Stimulated activated CD4-positive, alpha-beta T cell treated with anti-CD3 and anti-CD28 coated beads, Interleukin-15, amount 100 ng/mL, for 1 hour (primary cell): ENCODE measurements at places on chromosomes 12 and 14.

GRCh38 chr14:88765130-88765529 is 27.6 kb downstream of the EML5 start:
- DNase-seq, result no peak

GRCh38 chr14:72906879-72907278 is 13.0 kb upstream of the DPF3 start:
- DNase-seq, result no peak

- no peak for DNase-seq
Observed at GRCh38 chr14:23828001-23828400, 125.6 kb upstream of the DHRS4 start.

GRCh38 chr14:101535232-101535631 is 26.1 kb upstream of the DIO3 start:
- no peak for DNase-seq

DNA sequence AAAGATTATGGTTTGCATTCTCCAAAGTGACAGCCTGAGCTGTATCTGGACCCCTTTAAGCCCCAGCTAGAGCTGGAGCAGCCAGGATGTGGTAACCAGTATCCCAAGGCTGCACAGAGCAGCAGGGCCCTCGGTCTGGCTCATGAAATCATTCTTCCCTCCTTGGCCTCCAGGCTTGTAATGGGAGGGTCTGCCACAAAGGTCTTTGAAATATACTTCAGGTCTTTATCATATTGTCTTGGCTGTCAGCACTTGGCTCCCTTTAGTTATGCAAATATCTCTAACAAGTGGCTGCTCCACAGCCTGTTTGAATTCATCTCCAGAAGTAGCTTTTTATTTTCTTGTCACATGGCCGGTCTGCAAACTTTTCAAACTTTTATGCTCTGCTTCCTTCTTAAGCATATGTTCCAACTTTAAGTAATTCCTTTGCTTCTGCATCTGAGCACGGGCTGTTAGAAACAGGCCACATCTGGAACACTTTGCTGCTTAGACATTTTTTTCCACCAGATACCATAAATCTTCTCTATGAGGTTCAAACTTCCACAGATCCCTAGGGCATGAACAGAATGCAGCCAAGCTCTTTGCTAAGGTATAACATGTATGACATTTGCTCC is 663.4 kb upstream of the MIS18BP1 start:
- no peak for DNase-seq

DNA sequence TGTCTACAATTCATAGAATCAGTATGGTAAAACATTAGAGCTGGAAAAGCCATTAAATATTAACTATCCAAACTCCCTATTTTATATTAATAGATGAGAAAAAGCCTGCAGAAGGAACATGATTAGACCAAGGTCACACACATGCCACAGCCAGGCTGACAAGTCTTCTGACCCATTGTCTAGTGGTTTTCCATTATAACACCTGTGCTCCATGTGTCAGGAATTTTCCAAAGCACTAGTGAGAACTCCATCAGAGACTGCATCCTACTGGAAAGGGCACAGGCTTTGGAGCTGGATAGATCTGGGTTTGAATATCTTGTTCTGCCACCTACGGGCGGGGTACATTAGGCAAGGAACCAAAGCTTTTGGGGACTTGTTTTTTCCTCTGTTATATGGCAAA is 325.5 kb downstream of the RAD51B start:
- no peak for DNase-seq

- DNase-seq, result no peak
Observed at GRCh38 chr12:129446696-129447095, 457.1 kb downstream of the TMEM132D start.

DNA sequence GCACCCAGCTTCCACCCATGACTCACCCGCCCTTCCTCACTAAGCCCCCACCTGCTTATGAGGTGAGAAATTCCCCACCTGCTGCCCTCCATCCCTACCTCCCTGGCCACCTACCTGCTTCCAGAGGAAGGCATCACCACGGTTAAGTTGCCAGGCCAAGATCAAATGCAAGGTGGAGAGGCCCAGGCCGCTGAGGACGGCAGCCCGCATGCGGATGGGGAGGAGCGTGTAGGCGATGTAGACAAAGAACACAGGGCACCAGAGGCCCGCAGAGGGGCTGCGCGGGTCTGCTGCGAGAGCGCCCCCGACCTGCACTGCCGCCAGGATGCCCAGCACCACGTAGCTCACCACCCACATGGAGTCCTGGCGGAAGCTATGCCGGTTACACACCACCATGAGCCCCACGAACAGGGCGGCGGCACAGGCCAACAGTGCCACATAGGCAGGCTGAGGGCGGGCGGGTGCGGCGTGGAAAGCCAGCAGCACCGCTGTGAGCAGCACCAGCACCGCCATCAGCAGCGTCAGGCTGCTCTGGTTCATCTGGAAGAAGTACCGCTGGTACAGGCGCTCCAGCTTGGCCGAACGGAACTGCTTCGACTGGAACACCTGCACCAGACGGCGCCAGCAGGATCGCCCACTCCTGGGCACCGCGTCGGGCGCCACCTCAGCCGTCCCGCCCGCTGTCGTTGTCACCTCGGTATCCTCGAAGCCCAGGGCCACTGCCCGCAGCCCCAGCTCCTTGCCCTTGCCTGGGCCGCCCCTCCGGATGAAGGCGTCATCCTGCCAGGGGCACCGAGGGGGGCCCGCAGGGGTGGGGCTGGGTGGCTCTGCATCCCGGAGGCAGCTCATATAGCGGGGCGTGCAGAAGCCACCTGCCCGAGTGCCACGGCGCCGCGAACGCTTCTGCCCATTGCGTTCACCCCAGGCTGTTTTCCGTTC is 6.2 kb downstream of the ADCY6 start:
- no peak for DNase-seq

DNA sequence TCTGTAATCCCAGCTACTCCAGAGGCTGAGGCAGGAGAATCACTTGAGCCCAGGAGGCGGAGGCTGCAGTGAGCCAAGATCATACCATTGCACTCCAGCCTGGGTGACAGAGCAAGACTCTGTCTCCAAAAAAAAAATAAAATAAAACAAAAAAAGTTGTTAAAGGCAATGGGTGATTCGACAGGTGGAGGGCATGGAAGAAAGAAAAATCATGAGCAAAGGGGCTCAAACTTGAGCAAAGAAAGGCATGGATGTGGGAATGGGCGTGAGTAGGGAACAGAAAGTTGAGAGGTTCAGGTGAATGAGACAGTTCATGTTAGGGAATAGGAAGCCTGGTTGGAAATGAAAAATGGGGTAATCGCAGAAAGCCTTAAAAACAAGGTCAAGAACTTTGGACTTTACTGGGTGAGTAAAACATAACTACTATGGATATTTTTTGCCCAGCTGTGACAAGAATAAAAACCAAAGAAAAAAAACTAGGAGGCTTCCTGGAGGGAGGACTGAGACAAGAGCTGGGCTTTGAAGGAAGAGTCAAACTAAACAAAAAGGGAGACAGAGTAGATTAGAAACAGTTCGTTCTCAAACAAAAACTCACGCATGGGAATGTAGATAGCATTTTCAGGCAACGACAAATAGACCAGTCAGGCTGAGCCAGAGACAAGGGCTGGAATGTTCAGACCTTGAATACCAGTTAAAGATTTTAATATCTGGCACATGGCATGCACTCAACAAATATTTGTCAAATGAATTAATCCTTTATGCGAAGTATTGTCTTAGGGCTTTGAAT is 18.8 kb downstream of the PYM1 start:
- DNase-seq, result no peak

- DNase-seq, result no peak
Observed at GRCh38 chr12:82523996-82524395, 162.7 kb upstream of the TMTC2 start.

GRCh38 chr12:21566223-21566906 is 38.3 kb downstream of the GYS2 start:
- DNase-seq, result no peak

- no peak for DNase-seq
Observed at GRCh38 chr12:94264736-94265485, 116.5 kb downstream of the PLXNC1 start.
